Liver (tissue), 10 donors: ENCODE measurements at places on chromosomes 4 and X.

GRCh38 chr4:108431986-108432385 is 188.4 kb upstream of the RPL34 start:
- no peak for DNase-seq

DNA sequence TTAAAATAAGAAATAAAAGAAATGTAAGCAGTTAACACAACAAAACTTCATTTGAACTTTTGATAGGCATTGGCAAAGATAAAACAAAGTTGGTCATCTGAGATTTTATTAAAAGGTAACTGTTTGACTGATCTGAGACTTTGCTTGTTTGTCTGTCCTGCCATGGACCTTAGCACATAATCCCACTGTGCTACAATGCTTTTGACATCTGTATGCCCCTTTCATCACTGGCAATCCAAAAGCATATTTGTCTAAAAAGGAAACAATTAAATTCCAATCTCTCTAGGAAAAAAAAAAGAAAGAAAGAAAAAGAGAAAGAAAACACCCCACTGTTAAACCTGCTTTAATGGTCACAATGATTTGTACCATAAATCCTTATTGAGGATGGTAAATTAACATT is 231.0 kb downstream of the DACH2 start:
- DNase-seq: no peak

GRCh38 chr4:53128231-53128630 is 237.6 kb downstream of the SCFD2 start:
- no peak for DNase-seq

GRCh38 chrX:115449742-115450141 is 111.2 kb upstream of the PLS3 start:
- peak; percentile 36 for DNase-seq

GRCh38 chr4:159201168-159201567 is 98.3 kb downstream of the RAPGEF2 start:
- no peak for DNase-seq
